MCF 10A (cell line): ENCODE measurements at places on chromosomes 13 and 19.

GRCh38 chr13:112468069-112468468 is 91.9 kb downstream of the SPACA7 start:
- no peak overlapping the region for H3K4me3 ChIP-seq
- DNase-seq: no peak
- H3K36me3 ChIP-seq: no peaks in the 10 kb centered on the region
- H3K4me1 ChIP-seq: no peaks in the 10 kb centered on the region
- no peaks in the 10 kb centered on the region for H3K27me3 ChIP-seq

DNA sequence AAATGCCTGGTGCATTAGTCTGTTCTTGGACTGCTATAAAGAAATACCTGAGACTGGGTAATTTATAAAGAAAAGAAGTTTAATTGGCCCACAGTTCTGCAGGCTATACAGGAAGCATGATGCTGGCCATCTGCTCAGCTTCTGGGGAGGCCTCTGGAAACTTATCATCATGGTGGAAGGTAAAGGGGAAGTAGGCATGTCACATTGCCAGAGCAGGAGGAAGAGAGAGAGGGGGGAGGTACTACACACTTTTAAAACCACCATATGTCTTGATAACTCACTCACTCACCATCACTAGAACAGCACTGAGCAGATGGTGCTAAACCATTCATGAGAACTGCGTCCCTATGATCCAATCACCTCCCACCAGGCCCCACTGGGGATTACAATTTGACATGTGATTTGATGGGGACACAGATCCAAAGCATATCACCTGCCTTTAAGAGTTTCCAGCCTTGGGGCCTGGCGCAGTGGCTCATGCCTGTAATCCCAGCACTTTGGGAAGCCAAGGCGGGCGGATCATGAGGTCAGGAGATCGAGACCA is 219.0 kb downstream of the KATNAL1 start:
- H3K27me3 ChIP-seq: no peaks in the 10 kb centered on the region
- no peak for DNase-seq
- no peaks in the 10 kb centered on the region for H3K4me1 ChIP-seq
- H3K27ac ChIP-seq: no peak overlapping the region
- no peak overlapping the region for H3K4me3 ChIP-seq
- no peaks in the 10 kb centered on the region for H3K36me3 ChIP-seq

DNA sequence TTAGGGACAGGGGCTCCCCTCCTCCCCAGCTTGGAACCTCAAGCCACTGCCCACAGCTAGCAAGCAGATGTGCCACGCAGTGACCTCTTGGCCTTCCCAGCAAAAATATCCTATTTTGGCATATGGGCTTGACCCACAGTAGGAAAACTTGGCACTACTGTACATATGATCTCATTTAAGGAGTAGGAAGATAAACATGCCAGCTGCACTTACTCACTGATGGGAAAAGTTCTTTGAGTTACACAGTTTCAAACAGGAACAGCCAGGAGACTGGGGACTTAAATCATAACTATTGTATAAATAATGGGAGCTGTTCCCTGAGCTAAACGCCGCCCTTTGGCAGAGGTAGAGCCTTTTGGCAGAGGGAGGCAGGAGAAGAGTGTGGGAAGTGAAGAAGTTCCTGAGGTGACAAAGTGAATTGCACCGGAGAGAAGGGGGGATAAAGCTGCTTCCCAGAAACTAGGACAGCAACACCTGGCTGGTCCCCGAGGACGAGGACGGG is 6.1 kb downstream of the SACS start:
- no peaks in the 10 kb centered on the region for H3K36me3 ChIP-seq
- peak overlapping the region; percentile 78 for H3K27ac ChIP-seq
- peak overlapping the region; percentile 44 for H3K4me3 ChIP-seq
- peaks cover 20% of the 10 kb centered on the region for H3K4me1 ChIP-seq

GRCh38 chr19:19105365-19106055 is 32.8 kb downstream of the TMEM161A start:
- H3K4me3 ChIP-seq: no peak overlapping the region
- no peak for DNase-seq
- no peaks in the 10 kb centered on the region for H3K4me1 ChIP-seq

- no peaks in the 10 kb centered on the region for H3K36me3 ChIP-seq
- H3K4me3 ChIP-seq: no peak overlapping the region
- DNase-seq: no peak
- H3K27ac ChIP-seq: no peak overlapping the region
Observed at GRCh38 chr13:66301006-66301405, 929.1 kb downstream of the PCDH9 start.

GRCh38 chr13:39107561-39107960 is 69.3 kb downstream of the NHLRC3 start:
- peaks cover 82% of the 10 kb centered on the region for H3K27me3 ChIP-seq
- no peak overlapping the region for H3K27ac ChIP-seq
- no peaks in the 10 kb centered on the region for H3K36me3 ChIP-seq
- H3K4me3 ChIP-seq: no peak overlapping the region
- no peaks in the 10 kb centered on the region for H3K4me1 ChIP-seq

GRCh38 chr13:21758441-21758840 is 87.6 kb downstream of the FGF9 start:
- no peaks in the 10 kb centered on the region for H3K36me3 ChIP-seq
- no peak overlapping the region for H3K4me3 ChIP-seq
- no peak for DNase-seq
- H3K4me1 ChIP-seq: no peaks in the 10 kb centered on the region

- no peak overlapping the region for H3K4me3 ChIP-seq
- peaks cover 16% of the 10 kb centered on the region for H3K36me3 ChIP-seq
- no peak overlapping the region for H3K27ac ChIP-seq
- peaks cover 15% of the 10 kb centered on the region for H3K4me1 ChIP-seq
Observed at GRCh38 chr13:21549633-21550032, 54.3 kb downstream of the MICU2 start.

GRCh38 chr13:41463838-41464602 is 6.7 kb downstream of the RGCC start:
- DNase-seq: no peak
- H3K4me3 ChIP-seq: no peak overlapping the region
- H3K36me3 ChIP-seq: peaks cover 17% of the 10 kb centered on the region

DNA sequence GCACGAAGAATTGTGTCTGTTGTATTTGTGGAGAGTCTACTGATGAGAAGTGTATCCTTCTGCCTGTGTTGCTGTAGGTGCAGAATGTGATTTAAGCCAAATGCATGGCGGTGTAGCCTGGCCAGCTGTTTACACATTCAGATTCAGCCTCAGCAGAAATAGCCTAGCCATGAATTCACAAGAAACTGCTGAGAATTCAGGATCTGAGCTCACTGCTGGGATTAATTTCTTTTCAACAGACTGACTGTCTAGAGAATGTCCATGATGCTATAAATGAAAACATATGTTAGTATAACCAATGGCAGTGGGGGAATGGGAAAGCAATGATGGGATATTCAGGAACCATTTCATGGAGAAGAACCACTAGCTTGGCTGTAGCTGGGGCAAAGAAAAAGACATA is 77.4 kb upstream of the RNF113B start:
- H3K27ac ChIP-seq: no peak overlapping the region
- H3K4me3 ChIP-seq: no peak overlapping the region
- H3K4me1 ChIP-seq: no peaks in the 10 kb centered on the region
- H3K27me3 ChIP-seq: no peaks in the 10 kb centered on the region
- DNase-seq: no peak

DNA sequence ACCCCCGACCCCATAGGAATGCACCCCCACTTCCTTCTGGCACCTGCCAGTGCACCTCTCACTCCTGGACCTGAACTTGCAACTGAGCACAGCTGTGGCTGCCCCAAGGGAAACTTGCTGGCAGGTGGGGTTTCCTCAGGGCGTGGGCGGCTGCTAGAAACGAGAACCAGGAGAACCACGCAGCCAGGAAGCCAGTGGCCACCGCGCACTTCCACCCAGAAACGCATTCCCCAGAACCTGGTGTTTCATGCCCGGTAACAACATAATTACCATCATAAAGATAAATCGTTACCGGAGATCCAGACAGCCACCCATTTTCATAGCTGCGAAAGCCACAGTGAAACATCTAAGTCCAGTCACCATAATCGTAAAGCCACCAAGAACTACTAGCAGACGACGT is 75.2 kb upstream of the C13orf46 start:
- no peak overlapping the region for H3K27ac ChIP-seq
- no peaks in the 10 kb centered on the region for H3K4me1 ChIP-seq
- peaks cover 7% of the 10 kb centered on the region for H3K36me3 ChIP-seq
- H3K4me3 ChIP-seq: no peak overlapping the region
- no peak for DNase-seq

- H3K4me3 ChIP-seq: peak overlapping the region; percentile 60
- H3K27me3 ChIP-seq: no peaks in the 10 kb centered on the region
- H3K4me1 ChIP-seq: no peaks in the 10 kb centered on the region
- H3K36me3 ChIP-seq: no peaks in the 10 kb centered on the region
- peak; percentile 2 for DNase-seq
Observed at GRCh38 chr19:54792814-54793213, 10.6 kb upstream of the KIR2DL4 start.

DNA sequence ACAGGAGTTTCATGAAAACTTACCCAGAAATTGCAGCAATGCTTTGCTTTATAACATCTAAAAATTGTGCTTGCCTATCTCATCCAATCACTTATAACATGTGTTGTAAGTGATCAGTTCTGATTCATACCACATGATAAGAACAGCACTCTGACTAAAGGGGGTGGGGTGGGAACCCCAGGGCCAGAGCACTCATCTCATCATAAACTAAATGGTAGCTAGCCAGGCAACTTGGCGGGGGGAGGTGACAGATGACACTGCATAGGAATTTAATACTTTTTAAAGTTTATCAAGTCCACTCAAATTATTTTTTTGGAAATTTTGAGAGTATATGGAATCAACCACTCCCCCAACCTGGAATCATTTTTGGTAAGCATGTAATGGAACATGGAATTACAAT is 42.1 kb downstream of the FOXO1 start:
- DNase-seq: no peak
- H3K36me3 ChIP-seq: peaks cover 78% of the 10 kb centered on the region
- H3K27ac ChIP-seq: no peak overlapping the region
- peaks cover 42% of the 10 kb centered on the region for H3K4me1 ChIP-seq
- H3K4me3 ChIP-seq: no peak overlapping the region

- peaks cover 33% of the 10 kb centered on the region for H3K4me1 ChIP-seq
- H3K27ac ChIP-seq: peak overlapping the region; percentile 68
- no peak overlapping the region for H3K4me3 ChIP-seq
- no peak for DNase-seq
- H3K36me3 ChIP-seq: peaks cover 15% of the 10 kb centered on the region
- H3K27me3 ChIP-seq: no peaks in the 10 kb centered on the region
Observed at GRCh38 chr19:46913852-46914430, 53.1 kb downstream of the ARHGAP35 start.
